ENCODE measurements at places on chromosomes 11 and 22.

DNA sequence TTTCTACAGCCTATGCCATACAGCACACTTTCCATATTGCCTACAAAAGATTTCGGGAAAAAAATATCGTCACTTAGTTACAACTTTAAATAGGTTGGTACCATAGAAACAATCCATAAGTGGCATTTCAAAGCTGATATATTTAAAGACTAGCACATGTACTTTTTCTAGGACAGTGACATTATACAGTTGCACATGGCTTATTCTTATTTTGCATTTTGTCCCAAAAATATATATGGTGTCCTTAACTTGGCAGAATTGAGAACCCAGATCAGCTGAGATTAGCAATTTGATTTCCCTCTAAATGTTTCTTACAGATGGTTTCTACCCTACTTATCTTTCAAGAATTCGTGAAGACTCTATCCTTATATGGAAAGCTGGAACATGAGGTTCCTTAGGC is 3.7 kb upstream of the TFIP11 start:
- DNase-seq, result no peak

DNA sequence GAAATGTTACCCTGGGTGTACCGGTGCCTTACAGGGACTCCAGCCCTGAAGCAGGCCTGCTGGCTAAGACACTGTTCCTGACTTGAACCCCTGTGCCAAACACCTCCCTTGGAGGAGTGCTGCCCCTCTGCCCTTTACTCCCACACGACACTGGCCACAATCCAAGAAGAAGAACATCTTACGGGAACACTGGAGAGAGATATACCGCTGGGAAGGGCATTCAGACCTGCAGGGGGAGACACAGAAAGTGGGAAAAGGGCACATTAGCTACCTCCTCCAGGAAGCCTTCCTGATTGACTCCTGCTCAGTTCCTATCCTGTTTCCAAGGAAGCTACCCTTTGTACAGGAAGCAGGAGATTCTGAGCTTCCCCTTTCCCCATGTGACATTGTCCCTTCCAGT is 18.7 kb downstream of the TMPRSS13 start:
- DNase-seq, result no peak

DNA sequence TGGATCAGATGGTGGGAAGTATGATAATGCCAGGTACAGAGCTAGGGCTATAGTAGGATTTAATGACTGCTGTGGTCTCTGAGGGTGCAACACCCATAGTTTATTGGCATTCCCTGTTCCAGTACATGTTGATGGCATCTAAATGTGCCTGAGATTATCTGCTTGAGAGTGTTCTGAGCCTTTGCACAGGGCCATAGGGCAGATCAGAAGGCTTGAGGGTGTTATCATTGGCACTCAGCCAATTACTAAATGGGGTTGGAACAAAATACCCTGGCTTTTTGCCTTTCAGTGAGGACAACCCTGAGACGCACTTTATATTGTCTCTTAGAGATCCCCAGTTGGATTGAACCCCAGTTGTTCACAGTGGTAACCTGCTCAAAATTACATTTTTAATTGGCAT is 6.7 kb downstream of the SLC5A12 start:
- DNase-seq, result no peak

- DNase-seq, result peak; percentile 68
Observed at GRCh38 chr11:61682093-61682732, 2.0 kb downstream of the DAGLA start.

DNA sequence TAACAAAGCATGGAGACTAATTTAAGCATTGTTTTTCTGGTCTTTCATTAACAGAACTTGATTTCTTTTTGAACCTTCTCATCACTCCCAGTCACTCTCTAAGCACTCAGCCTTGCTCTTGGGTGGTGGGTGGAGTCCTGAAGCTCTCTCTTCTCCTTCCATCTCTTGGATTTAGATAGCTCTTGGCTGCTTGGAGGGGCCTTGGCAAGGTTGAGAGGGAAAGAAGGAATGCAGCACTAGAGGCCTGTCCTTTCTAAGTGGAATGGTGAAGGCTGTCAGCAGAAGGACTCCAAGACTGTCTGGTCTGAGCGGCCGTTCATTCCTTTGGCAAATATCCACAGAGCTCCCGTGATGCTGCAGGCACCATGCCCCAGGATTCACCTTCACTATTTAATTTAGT is 168.6 kb upstream of the E2F8 start:
- DNase-seq, result no peak

- no peak for DNase-seq
Observed at GRCh38 chr22:41524809-41525449, 19.3 kb downstream of the POLR3H start.

DNA sequence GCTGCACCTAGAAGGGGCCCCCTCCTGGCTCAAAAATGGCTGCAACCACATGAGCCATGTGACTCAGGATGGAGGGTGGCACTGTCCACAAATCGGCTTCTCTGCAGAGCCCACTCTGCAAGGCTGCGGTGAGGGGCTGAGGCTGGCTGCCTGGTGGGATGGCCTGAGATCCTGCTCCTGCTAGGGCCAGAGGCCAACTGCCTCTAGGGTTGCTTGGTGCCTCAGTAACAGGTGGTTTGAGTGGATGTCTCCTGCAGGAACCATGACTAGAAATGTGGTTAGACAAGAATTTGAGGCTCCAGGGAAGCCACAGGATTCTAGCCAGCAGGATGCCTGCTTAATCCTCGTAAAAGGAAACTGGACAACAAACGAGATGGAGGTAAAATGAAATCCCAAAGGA is 17.1 kb downstream of the PATZ1 start:
- no peak for DNase-seq

GRCh38 chr11:1017269-1018005 is 19.1 kb downstream of the MUC6 start:
- peak; percentile 42 for DNase-seq

DNA sequence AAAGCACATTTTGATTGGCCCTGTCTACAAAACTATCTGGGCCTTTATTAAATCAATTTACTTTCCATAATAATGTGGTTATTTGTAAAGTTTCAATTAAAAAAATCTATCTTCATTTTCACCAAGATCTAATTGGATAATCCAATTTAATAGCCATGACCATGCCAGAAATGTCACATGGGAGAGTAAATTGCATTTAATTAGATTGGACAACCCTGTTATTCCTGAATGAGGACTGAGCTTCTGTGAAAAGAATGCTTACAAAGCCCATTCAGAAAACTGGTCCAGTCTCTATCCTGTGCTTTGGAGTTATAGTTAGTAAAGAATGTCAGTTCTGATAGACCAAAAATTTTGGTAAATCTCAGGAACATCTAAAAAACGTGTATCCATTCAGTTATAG is 541.9 kb upstream of the ANO5 start:
- peak; percentile 74 for DNase-seq

DNA sequence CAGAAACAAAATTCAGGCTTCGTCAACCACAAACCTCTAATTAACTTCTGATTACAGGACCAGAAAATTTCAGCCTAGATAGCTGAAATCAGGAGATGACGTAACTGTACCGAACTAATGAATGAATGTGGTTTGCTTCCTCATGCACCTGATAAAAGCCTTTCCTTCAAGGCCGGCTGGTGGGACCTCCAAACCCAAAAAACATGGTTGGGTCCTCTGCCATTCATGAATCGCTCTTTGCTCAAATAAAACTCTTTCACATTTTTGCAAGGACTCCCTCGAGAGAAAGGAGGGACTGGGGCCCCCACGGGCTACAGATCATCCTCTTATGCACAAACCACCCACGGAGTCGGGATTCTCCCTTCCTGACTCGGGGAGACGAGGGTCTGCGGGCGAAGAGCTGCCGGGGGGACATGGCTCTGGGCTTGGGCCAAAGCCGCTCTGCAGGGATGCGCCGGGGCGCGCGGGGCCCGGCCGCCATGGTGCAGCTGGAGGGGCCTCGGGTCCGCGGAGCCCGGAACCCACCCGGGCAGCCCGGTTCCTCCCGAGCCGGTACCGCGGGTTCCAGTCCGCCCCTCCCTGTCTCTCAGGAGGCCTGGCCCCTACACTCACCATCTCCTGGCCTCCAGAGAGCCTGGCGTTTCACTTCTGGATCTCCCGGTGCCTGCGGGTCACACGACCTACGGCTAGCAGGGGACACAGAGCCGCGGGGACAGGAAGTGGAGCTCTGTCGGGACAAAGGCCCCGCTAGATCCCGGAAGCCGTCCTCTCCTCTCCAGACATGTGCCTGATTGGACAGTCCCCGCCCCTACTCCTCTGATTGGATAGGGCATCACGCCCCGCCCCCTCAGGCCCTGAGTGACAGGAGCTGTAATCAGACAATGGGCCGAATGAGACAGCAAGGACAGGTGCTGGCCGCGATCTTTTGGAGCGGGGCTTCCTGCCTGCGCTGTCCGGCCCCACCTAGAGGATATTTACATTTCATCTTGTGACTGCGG is at the start of gene ZNF195:
Gene ZNF195 (minus strand): TSS at position 721 of the 998 bp plus-strand sequence. CDS start 106 bp downstream, at position 615.
- peak; percentile 98 for DNase-seq

GRCh38 chr11:72522186-72522585 is 87.9 kb upstream of the CLPB start:
- no peak for DNase-seq

GRCh38 chr11:119262668-119263351 is 54.1 kb downstream of the MCAM start:
- DNase-seq, result no peak

DNA sequence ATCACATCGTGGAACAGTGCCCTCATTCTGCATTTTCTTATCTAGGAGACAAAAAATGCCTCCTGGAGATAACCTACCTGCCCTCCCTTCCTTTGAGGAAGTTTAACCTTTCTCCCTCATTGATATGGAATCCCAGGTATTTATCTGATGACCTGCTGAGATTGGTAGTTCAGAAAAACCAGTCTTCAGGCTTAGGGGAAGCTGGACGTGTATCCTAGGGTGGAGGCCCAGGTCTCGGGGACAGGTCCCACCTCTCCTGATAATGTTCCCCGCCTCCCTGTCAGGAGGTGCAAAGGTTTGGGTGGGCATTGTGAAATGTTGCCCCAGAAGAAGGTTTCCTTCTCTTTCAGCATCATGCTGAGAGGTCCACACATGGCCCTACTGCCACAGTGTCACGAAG is 186.9 kb upstream of the NAV2 start:
- no peak for DNase-seq

DNA sequence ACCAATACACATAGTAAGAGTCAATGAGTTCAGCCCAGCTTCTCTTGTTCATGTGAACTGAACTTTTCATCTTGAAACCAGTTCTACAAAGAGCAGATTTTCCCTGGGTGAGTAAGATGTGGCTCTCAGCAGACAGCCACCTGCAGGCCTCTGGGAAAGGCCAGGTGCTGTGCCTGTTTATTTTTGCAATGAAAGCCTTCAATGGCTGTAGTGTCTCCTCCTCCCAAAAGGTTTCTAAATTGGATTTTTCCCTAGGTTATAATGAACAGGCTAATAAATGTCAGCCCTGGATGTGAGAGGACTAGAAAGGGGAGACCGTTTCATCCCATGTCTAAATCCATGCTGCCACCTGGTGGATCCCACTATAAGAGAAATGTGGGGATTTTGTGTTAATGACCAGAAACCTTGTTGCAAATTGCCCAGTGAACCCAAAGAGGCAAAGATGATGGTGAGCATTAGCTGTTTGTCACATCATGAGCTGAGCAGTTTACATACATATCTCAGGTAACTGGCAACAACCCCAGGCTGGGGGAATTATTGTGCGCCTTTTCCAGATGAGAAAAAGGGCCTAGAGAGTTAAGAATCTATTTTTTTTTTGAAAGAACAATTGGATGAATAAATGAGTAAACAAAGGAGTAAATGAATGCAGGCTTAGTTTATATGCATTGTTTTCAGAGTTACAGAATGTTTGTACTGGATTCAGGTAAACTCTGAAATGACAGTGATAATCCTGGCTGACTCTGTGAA is 12.7 kb downstream of the C11orf91 start:
- peak; percentile 75 for DNase-seq

DNA sequence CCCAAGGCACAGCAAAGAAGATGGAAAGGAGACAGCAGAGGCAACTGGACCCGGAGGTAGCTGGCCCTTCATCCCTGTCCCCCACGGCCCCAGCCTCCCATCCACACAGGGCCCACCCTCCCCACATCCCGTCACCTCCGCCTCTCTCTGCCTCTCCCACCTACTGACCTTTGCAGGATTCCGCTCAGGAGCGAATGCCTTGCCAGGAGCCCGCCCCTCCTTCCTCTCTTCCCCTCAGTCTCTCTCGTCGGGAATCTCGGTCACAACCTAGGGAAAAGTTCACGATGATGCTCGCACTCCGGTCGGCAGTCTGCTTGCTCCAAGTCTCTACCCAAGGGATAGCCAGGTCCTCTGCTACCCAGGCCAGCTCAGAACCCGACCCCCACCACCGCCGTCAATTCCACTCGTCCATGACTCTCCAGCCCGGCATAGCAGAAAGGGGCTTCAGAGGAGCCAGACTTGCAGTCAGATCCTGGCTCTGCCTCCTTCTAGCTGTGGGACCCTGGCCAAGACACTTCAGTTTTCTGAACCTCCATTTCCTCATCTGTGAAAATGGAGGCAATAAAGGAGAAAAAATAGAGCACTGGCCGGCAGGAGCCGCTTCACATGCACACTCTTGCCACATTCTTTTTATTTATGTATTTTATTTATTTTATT is 10.2 kb downstream of the AHNAK start:
- no peak for DNase-seq

DNA sequence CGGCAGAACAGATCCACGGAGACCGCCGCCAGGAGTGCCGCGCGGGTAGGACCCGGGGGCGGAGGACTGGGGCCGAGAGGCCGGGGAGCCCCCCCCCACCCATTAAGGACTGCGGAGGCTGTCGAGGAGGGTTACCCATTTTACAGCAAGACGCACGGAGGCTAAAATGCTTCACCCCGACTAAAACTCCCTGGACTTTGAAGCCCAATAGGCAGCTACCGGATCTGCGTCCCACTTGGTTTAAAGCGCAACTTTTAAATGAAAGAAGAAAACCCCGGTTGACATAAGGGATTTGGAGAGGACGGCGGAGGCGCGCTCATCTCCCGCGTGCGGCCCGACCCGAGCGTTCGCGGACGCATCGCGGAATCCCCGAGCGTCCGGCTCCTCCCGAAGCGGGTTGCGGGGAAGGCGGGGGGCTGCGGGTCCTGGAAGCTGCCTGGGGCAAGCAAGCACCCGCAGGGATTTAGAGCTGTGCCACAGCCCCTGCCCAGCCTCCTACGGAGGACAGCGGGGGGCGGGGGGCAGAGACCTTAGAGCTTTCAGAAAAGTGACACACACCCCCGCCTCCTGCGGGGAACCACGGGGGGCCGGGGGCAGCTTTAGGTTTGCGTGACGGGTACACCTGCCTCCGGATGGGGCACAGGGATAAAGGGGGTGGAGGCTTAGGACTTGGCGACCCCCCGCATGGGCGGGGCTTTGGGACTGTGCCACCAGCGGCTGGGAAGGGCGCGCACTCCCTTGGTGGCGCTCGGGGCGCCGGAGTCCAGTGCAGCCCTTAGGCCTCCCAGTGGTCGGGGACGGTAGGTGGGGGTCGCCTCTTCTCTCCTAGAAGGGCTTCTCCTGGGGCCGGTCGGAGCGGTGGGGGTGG is 760 bp upstream of the CELSR1 start:
- DNase-seq, result no peak

GRCh38 chr11:44986315-44986714 is 35.6 kb upstream of the TP53I11 start:
- no peak for DNase-seq

Measured in SK-N-DZ (cell line).